LNCaP clone FGC (cell line): ENCODE measurements at places on chromosomes 6 and 20.

DNA sequence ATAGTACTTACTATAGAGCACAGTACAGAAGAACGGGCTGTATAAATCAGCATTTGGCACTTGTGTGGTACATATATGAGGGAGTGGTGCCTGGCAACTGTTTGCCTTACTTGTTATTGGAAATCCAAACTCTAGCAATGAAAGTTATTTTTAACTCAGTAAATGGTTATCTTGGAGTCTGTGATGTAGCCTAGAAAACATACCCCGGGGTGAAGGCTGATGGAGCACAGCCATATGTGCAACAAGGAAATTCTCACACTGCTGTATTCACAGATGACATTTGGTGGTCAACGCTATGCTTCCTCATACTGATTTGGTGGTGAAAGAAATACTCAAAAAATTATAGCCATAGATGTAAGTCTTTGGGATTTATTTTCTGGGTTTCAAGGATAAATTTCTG, 807.5 kb upstream of the FLRT3 start:
- DNase-seq = no peak

GRCh38 chr6:47070461-47070860, 28.3 kb upstream of the ADGRF1 start:
- DNase-seq = no peak

GRCh38 chr20:40704828-40705227, 15.8 kb upstream of the MAFB start:
- DNase-seq = no peak

DNA sequence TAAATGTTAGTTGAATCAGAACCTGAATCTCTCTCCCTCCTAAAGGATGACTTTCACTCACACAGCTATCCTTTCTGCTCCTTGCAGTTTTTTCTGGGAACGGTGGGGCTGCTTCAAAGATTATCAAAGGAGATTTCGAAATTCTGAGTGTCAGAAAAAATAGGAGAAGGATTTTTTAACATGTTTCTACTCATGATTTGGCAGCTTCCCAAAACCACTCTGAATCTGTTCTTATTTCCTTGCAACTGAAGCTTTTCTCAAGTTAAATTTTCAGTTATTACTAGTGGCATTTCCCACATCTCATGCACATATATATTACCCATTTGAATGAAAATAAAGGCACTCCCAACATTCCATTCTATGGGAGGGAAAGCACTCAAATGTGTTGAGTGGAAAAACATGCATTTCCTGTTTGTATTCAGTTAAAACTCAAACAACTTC, 123.6 kb downstream of the LCA5 start:
- no peak for DNase-seq

- no peak for DNase-seq
These were observed 152.7 kb upstream of the ENPP5 start for GRCh38 chr6:46323312-46323965.

GRCh38 chr6:43803783-43804549, 34.0 kb downstream of the VEGFA start:
- DNase-seq = no peak

DNA sequence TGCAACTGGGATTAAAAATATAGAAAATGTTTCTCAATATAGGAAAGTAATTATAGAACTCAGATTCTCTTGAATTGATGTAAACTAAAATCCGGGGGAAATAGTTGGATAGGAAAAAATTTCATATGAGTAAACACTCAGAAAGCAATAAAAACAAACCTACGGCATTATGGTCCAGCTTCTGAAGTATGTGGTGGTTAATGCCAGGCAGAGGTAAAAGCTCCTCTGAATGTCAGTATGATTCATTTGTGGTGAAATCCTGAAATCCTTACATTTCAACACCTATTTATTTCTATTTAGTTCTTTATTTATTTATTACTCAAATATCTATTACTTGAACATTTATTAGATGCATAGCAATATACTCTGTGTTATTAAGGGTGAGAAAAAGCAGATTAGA, 145.1 kb downstream of the RIMS1 start:
- DNase-seq = no peak

- DNase-seq = no peak
These were observed 132.7 kb downstream of the EDN1 start for GRCh38 chr6:12422848-12423247.

DNA sequence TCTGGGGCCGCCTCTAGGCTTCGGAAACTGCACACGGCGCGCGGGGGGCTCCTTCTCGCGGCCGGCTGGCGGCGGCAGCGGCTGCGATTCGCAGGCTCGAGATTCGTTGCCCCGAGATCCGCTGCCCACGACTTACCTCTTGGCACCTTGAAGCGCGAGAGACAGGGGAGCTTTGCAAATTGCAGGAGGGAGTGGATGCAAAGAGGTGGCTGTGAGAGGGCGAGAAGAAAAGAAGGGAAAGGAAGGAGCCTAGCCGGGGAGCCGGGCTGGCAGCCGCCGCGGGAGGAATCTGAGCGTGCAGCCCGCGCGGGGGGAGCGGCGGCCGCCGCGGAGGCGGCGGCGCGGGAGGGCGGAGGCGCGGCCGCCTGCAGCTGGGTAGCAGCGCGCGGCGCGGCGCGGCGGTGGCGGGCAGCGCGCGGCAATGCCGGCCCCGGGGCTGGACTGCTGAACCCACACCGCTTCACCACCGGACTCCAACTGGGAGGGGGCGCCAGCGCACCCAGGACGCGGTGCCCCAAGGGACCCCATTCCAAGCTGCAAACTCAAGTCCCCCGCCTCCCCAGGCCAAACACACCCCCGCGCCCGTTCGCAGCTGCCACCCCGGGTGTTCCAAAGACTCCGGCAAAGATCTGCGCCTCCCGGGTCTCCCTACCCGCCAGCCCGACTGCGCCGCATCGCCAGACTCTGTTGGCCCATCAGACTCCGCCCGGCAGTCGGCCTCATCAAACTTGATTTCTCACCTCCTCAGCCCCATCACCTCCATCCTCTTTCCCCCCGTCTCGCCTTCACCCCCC, 44.2 kb upstream of the SUPT3H start:
- DNase-seq = no peak

DNA sequence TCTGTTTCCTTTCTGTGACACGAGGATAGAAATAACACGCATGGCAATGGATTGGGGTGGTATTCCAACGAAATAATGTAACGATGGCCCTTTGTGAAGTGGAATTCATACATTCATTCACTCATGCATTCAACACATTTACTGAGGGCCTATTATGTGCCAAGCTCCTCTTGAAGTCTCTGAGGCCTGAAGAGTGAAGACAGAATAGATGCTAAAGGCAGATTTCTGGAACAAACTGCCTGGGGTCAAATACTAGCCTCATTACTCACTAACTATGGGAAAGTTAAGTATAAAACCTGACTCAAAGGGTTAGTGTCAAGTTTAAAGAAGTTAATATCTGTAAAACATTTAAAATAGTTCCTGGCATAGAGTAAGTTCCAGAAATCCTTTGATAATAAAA, 279.6 kb upstream of the SULF2 start:
- DNase-seq = no peak

DNA sequence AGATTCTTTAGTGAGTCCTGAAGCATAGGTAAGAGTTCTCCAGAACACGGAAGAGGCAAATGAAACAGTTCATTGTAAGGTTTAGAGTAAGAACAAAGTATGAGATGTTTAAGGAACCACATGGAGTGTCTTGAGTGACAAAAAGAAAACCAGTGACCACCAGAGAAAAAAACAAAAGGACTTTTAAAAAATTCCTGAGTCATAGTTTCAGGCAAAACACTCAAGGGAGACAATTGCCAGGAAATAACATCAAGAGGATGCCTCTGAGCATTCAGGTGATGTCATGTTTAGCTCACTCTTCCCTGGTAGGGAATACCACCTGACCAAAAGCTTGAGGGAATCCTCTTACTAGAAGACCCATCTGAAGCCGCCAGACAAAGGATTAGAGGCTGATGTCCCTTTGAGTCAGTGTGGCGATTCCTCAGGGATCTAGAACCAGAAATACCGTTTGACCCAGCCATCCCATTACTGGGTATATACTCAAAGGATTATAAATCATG, 110.3 kb downstream of the COL19A1 start:
- no peak for DNase-seq

- no peak for DNase-seq
These were observed 181.9 kb downstream of the GMPR start for GRCh38 chr6:16420337-16420714.

GRCh38 chr6:144797881-144798589, 512.9 kb downstream of the UTRN start:
- no peak for DNase-seq

- DNase-seq = no peak
These were observed 119.7 kb upstream of the ZFP64 start for GRCh38 chr20:52311209-52311794.

DNA sequence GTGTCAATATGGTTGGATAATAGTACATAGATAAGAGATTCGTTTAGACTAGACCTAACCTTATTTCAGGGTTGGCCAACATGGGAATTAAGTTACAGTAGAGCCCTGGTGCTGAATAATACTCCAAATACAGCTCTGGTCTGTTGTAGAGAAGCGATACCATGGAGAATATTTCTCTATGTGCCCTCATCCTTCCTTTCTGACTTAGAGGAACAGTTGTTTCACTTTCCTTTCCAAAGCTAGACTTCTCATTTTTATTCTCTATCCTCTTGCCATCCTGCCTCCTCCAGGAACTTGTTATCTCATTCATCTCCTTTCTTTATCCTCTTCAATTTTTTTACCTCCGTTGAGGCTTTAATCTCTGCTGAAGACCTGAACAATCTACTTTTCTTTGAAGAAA, 68.9 kb downstream of the EDN1 start:
- DNase-seq = no peak

DNA sequence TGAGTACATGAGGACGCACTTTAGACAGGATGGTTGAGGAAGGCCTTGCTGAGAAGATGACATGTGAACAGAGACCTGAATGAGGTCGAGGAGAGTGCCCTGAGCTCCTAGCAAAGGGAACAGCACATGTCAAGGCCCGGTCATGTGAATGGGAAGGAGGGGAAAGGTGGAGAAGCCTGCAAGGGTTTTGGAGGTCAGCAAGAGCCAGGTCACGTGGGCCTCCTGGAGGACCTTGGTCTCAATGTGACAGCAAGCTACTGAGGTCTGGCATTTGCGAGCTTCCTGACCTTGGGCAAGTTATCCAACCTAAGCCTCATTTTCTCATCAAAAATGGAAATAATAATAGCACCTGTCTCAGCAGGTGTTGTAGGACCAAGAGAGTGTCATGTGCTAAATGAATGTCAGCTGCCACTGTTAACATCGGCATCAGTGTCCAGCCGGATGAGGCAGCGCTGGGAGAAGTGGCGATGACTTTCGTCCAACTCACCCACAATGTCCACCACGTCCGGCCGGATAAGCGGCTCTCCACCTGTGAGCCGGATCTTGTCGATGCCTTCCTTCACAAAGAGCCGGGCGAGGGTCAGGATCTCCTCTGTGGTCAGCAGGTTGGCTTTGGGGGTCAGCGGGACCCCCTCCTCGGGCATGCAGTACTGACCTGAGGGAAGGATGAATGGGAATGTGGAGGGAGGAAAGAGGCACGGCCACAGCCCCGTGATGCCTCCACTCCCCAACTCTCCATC, 8.9 kb downstream of the MOCS1 start:
- no peak for DNase-seq

GRCh38 chr6:168292826-168293225, 26.8 kb downstream of the DACT2 start:
- no peak for DNase-seq

- no peak for DNase-seq
These were observed 4.7 kb upstream of the MICAL1 start for GRCh38 chr6:109460161-109460829.

- DNase-seq = no peak
These were observed 22.5 kb upstream of the HFE start for GRCh38 chr6:26064619-26065257.

- DNase-seq = no peak
These were observed 15.2 kb upstream of the ADAM33 start for GRCh38 chr20:3696745-3697587.

DNA sequence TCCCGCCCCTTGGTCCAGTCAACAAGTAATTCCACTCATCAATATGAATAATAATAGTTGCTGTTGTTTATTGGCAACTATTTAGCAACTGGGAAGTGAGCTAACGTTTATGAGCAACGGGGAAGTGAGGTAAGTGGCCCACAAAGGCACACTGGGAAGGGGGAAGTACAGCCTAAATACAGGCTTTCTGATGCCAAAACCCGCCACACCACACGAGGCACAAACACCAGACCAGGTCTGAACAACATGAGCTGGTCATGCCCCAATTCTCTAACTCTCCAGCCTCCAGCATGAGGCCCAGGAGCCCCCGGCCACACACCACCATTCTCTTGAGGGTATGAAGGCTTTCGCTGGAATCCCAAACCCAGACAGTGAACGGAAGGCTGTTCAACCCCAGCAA, 50.8 kb downstream of the PREX1 start:
- no peak for DNase-seq

DNA sequence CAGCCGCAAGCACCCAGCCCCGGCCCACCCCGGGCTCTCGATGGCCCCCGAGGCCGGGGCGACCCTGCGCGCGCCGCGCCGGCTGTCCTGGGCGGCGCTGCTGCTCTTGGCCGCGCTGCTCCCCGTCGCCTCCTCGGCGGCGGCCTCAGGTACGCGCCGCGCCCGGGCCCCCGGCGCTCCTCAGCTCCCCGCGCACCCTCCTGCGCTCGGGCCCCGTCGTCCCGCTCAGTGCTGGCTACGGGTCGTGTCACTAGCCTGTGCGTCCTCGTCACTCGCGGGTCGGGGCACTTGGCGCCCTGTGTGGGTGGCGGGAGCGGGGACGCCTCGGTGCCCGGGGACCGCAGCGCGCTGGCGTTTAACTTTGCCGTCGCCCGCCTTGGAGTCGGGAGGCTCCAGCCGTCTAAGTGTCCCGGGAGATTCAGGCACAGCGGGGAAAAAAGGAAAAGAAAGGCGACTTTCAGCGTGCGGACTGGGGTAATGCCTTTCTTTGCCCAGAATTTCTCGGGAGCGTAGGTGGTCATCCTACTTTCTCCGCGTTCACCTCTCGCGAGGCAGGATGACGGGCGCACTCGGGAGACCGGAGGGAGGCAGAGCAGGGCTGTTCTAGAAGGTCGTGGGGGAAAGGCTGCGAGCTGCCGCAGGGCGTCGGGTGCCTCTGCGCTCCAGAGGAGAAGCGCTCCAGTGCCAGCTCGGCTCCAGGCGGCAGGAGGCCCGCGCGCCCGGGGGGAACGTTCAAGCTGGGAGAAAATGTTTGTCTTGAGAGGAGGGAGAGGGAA, 545 bp downstream of the FNDC1 start:
- no peak for DNase-seq

DNA sequence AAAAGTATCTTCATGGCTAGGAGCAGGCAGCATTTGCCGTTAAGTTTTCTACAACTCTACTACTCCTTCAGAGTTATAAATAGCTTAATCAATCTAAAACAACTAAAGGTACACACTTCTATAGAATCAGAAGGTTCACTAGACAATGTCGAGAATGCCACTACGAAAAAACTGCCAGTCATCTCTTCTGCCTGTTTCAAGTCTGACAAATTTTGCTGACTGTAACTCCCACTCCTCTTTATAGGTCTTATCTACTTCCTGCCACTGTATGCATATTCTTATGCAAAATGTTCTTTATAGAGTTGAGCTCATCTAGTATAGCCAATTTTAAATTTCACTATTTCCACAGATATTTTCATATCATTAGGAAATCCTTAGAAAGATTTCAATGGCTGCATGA, 160.1 kb downstream of the EYS start:
- DNase-seq = no peak
